NCI-H2081 treated with DMSO at 0.1 percent for 48 hours (cell line): ENCODE measurements at places on chromosomes 4 and X.

- DNase-seq = no peak
Observed at GRCh38 chr4:141133999-141134995, 1.0 kb upstream of the RNF150 start.

DNA sequence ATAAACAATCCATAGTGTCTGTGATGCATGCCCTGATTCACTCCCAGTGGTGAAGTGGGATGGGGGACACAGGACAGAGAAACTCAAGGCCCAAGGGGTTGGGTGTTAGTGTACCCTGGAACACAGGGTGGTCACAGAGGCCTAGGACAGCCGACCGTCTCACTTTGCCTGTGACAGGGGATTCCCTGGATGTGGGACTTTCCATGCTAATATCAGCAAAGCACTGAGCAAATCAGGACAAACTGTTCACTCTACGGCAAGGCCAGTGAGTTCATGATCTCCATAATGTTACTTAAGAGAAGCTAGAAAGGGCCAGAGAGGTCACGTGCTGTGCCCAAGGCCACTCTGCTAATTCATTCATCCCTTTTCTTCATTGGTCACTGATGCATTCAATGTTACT, 158.7 kb upstream of the RBPJ start:
- no peak for DNase-seq

- no peak for DNase-seq
Observed at GRCh38 chrX:12877386-12877785, 10.5 kb downstream of the TLR7 start.

DNA sequence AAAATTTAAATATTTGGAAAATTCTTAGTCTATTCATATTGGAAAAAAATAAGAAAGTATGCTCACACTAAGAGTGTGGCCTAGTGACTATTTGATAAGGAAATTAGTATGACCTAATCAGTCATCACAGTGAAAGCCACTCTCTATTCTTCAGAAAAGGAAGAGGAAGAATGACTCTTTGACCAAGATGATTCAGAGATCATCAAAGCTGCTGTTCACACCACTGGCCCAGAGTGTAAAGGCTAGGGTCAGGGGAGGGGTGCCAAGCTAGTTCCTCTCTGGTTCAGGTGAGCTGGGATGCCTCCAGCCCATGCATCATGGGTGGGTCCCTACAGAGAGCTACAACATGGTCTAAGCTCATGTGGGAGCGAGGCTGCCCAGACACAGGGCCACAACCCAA, 396.9 kb upstream of the NDST3 start:
- DNase-seq = no peak

DNA sequence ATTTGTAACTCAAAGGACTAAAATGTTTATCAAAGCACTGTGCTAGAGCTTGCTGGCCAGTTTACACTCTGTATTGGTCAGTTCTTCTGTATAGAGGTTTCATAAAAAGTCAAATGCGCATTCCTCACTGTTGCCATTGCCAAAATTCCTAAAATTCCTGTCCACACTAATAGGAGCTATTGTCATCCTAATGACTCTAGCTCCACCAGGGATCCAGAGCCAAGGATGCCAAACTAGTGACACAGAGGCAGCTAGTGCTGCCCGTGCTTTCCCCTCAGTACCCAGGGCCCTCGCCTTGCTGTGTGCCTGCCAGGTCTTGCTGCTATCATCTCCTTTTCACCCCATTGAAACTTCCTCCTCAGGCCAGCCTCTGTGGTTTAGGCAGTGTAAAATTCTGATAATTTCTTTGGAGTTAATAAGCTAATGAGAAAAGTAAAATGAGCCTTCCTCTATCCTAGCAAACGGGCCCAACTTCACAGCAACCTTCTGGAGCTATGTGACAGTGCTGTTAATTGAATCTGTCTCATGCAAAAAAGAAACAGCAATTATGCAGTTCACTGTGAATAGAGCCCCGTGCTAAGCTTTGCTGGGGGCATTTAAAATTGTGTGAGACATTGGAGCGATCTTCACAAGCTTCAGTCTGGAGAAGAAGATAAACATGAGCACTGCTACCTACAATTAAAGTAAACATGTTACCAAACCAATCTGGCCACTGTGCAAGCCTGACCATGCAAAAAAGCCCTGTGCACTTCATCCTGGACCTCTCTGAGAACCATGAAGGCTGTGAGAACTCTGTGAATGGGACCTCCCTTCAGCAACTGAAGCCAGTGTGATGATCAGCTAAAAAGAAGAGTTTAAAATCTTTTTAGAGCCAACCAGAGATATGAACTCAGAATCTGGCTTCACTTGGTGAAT, 43.1 kb upstream of the FGF2 start:
- DNase-seq = no peak

DNA sequence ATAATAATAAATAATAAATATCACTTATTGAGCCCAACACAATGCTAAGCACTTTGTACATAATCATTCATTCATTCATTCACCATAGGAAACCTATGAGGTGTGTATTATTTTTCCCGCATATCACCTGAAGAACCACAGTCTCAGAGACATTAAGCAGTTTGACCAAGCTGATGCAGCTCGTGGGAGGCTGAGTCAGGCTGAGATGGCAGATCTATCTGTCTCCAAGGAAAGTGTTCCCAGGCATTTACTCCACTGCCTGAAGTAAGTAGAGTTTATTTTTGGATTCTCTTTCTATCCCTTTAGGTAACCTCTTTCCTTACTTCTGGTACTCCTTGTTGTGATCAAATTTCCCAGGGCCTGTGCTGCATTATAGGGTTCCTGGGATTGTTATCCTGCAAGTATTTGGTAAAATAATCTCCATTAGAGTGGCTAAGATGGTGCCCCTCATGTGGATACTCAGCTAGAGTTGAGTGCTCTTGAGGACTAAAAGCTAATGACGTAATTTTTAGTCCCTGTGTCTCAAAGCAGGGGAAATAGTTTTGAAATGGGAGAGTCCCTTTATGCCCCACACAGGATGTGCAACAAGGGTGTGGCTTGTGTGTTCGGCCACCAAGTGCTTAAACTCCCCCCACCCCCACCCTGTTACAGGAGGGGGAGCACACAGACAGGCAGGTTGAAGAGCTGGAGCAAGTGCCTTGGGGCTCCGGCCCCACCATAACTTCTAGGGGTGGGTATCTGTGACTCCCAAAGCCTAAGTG, 467.0 kb downstream of the STIM2 start:
- DNase-seq = no peak

- no peak for DNase-seq
Observed at GRCh38 chr4:6239968-6240367, 29.7 kb upstream of the WFS1 start.
